ENCODE measurements at places on chromosomes 7 and 10. TPM values are rescaled to one million over a fixed set of nuclear protein-coding genes. Genes with fewer than 3 reads are reported as not detected.

ZP3 gene
- total RNA-seq = 3.2 TPM

SLC29A4 gene
- total RNA-seq = 0.16 TPM

MMS19 gene
- total RNA-seq = 111 TPM

- DNase-seq = no peak
Observed at GRCh38 chr7:81684514-81685269, 85.2 kb downstream of the HGF start.

DNA sequence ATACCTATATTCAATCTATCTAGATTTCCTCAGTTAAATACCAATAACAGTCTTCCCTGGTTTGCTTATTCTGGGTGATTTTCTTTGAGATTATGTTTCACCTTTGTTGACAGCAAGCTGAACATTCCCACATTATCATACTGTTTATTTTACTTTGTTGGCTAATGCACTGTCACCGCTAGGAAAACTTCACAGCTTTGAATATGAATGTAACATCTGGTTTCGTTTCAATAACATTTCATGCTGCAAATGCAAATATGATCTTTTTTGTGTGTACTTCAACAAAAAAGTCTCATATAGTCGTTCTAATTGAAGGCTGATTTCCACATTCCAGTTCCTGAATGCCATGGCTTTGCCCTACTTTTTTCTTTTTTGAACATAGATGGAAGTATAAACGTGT is 946.3 kb upstream of the GHITM start:
- DNase-seq = no peak

GRCh38 chr10:131134001-131134576 is 177.4 kb downstream of the TCERG1L start:
- no peak for DNase-seq

DNA sequence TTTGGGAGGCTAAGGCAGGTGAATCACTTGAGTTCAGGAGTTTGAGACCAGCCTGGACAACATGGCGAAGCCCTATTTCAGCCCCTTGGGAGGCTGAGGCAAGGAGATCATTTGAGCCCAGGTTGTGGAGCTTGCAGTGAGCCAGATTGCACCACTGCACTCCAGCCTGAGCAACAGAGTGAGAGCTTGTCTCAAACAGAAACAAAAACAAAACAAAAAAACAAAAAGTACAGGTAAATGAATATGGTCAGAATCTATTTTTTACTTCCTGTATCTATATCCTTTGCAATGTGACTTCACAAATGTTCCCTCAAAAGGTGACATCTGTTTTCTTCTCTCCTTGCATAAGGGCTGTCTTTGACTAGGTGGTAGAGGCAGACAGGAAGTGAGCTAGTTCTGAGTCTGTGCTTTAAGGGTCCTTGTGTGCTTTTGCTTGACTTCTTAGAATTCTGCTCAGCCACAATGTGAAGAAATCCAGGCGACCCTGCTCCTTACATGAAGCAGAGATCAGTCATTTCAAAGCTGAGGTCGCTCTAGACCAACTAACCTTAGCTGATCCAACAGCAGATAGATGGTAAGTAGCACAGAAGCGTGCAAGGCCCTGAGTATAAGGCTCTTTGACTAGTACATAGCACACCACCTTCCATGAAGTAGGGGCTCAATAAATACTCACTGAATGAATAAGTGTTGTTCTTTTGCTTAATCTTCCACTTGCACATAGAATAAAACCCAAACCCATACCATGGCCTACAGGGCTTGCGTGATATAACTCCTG is 423.2 kb upstream of the PCDH15 start:
- no peak for DNase-seq

Measured in naive thymus-derived CD8-positive, alpha-beta T cell (primary cell).